ENCODE measurements at places on chromosomes 1 and 21. TPM values are rescaled to one million over a fixed set of nuclear protein-coding genes. Genes with fewer than 3 reads are reported as not detected.

GRCh38 chr1:159200769-159201168 is 3.9 kb upstream of the ACKR1 start:
- no peak overlapping the region for H3K4me3 ChIP-seq
- H3K4me1 ChIP-seq, result no peaks in the 10 kb centered on the region
- no peaks in the 10 kb centered on the region for H3K36me3 ChIP-seq
- H3K27ac ChIP-seq, result no peak overlapping the region
- H3K27me3 ChIP-seq, result no peaks in the 10 kb centered on the region

The LCE1A gene
- total RNA-seq, result not detected

GRCh38 chr1:9996624-9997582 is at the start of gene RBP7:
Gene RBP7 (plus strand): TSS chr1:9997228. CDS start chr1:9997259, 31 bp downstream.
- H3K4me1 ChIP-seq, result peaks cover 15% of the 10 kb centered on the region
- H3K27ac ChIP-seq, result peak within 1 kb of the TSS; percentile 50
- no peak for DNase-seq
- H3K27me3 ChIP-seq, result peaks cover 34% of the 10 kb centered on the region

The PSMG1 gene
- 12.9 TPM for total RNA-seq

- H3K4me3 ChIP-seq, result no peak overlapping the region
- H3K27me3 ChIP-seq, result no peaks in the 10 kb centered on the region
- no peaks in the 10 kb centered on the region for H3K36me3 ChIP-seq
- H3K4me1 ChIP-seq, result peaks cover 12% of the 10 kb centered on the region
- no peak for DNase-seq
Measured at GRCh38 chr1:42851420-42851819, 5.0 kb downstream of the ZNF691 start.

GRCh38 chr1:65278376-65279069 is 30.8 kb upstream of the DNAJC6 start:
- no peak overlapping the region for H3K27ac ChIP-seq
- no peak overlapping the region for H3K4me3 ChIP-seq
- peaks cover 6% of the 10 kb centered on the region for H3K4me1 ChIP-seq
- no peaks in the 10 kb centered on the region for H3K27me3 ChIP-seq
- no peak for DNase-seq

GRCh38 chr1:53585565-53585964 is 126.4 kb downstream of the DMRTB1 start:
- DNase-seq, result no peak
- H3K4me1 ChIP-seq, result no peaks in the 10 kb centered on the region
- H3K27ac ChIP-seq, result no peak overlapping the region
- H3K4me3 ChIP-seq, result no peak overlapping the region

The HTR1D gene
- total RNA-seq, result not detected

The SPRR5 gene
- total RNA-seq, result not detected

DNA sequence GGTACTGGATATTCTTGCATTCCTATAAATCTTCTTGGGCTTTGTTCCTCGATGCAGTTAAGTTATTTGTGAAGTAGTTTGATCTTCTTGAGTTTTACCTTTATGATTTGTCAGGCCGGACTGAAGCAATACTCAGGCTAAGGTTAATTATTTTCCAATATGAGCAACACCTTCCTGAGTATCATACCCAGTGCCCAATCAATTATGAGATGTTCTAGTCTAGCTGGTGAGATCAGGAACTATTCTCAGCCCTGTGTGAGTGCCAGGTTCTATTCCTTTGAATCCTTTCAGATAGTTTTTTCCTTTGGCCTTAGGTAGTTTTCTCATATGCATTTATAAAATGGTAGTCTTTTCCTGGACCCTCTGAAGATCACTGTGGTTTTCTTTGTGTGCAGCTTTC is 92.5 kb downstream of the SCMH1 start:
- H3K36me3 ChIP-seq, result no peaks in the 10 kb centered on the region
- no peaks in the 10 kb centered on the region for H3K4me1 ChIP-seq
- H3K27ac ChIP-seq, result no peak overlapping the region
- H3K4me3 ChIP-seq, result no peak overlapping the region

DNA sequence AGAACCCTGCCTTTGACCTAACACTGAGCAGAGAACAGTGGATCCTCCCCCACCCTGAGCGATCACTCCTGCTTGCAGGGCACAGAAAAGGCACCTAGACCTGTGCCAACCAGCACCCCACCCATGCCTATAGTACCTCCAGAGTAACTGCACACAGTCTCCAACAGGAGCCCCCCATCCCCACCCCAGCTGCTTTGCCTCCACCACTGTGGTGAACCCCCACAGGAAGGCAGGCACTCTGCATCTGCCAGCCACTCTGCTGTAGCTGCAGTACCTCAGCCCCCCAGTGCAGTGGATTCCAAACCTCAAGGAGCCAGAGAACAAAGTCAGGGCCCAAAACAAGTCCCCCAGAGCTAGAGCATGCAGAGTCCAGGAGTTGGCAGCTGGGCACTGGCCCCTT is 10.7 kb downstream of the SPATC1L start:
- no peaks in the 10 kb centered on the region for H3K4me1 ChIP-seq
- no peak for DNase-seq
- no peaks in the 10 kb centered on the region for H3K27me3 ChIP-seq
- H3K27ac ChIP-seq, result no peak overlapping the region
- no peak overlapping the region for H3K4me3 ChIP-seq
- H3K36me3 ChIP-seq, result no peaks in the 10 kb centered on the region

DNA sequence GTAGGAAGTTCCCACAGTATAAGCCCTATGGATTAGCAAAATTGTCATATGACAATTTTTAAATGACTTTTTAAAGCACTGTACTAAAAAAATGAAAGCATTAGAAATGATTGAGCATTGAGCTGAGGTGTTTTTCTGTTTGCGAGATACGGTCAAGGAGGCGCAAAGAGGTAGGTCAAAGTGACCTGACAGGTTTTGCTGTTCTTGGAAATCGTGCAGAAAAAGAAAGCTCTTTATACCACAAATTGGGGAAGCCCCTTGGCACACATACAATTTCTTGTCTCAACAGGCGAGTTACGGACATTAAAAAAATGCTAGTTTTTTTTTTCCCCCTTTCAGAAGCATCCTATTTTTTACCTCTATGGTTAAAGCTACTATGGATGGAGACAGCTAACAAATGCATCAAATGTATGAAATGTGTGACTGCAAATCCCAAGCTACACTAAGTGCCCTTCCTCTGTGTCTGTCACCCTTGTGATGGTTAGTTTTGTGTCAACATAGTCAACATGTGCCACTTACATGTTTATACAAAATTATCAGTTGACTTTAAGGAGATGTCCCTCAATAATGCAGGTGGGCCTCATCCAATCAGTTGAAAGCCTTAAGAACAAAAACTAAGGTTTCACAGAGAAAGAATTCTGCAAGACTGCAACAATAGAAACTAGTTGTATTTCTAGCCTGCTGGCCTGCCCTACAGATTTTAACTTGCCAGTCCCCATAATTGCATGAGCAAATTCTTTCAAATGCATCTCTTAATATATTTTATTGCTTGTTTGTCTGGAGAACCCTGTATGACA is 29.3 kb downstream of the CRYZ start:
- peaks cover 68% of the 10 kb centered on the region for H3K36me3 ChIP-seq
- H3K27me3 ChIP-seq, result no peaks in the 10 kb centered on the region
- no peak for DNase-seq
- H3K4me1 ChIP-seq, result no peaks in the 10 kb centered on the region
- no peak overlapping the region for H3K27ac ChIP-seq
- no peak overlapping the region for H3K4me3 ChIP-seq

GRCh38 chr1:204714861-204715511 is 29.4 kb upstream of the LRRN2 start:
- H3K27ac ChIP-seq, result no peak overlapping the region
- H3K4me1 ChIP-seq, result peaks cover 4% of the 10 kb centered on the region
- no peak overlapping the region for H3K4me3 ChIP-seq
- H3K36me3 ChIP-seq, result no peaks in the 10 kb centered on the region

- no peak for DNase-seq
- H3K27me3 ChIP-seq, result peaks cover 24% of the 10 kb centered on the region
- peaks cover 9% of the 10 kb centered on the region for H3K4me1 ChIP-seq
Measured at GRCh38 chr1:101241485-101242225, 4.8 kb downstream of the S1PR1 start.

- DNase-seq, result no peak
- no peaks in the 10 kb centered on the region for H3K4me1 ChIP-seq
- H3K36me3 ChIP-seq, result no peaks in the 10 kb centered on the region
- H3K4me3 ChIP-seq, result no peak overlapping the region
Measured at GRCh38 chr21:29470397-29470796, 171.7 kb downstream of the BACH1 start.

The DNASE2B gene
- total RNA-seq, result 8.2 TPM

DNA sequence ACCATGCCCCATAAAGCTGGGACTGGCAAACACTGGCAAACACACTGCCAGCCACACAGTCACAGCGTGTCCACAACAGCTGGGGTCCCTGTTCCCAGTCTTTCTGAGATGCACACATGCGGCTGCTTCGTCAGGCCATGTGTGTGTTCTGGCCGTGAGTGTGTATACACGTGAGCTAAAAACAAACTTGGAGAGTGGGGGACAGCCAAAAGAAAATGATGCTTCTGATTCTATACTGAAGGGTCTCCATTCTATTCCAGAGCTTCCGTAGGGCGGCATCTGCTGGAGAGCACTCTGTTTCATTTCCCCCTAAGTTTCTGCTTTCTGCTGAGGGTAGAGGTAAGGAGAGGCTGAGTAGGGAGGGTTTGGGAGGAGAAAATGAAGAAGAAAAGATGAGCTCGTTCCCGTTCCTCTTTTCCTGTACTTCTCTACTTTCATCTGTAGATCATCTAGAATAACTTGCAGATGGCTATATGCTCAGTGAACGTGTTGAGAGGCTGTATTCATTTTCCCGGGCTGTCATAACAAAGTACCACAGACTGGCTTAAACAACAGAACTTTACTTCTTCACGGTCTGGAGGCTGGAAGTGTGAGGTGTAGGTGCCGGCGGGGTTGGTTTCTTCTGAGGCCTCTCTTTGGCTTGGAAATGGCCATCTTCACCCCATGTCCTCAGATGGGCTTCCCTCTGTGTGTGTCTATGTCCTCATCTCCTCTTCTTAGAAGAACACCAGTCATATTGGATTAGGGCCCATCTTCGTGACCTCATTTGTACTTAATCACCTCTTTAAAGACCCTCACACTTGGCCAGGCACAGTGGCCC is 151.6 kb downstream of the TOMM20 start:
- no peak overlapping the region for H3K4me3 ChIP-seq
- H3K27ac ChIP-seq, result peak overlapping the region; percentile 91
- H3K36me3 ChIP-seq, result no peaks in the 10 kb centered on the region
- H3K27me3 ChIP-seq, result no peaks in the 10 kb centered on the region
- H3K4me1 ChIP-seq, result peaks cover 59% of the 10 kb centered on the region
- no peak for DNase-seq

- H3K36me3 ChIP-seq, result no peaks in the 10 kb centered on the region
- DNase-seq, result no peak
- H3K4me1 ChIP-seq, result no peaks in the 10 kb centered on the region
- no peak overlapping the region for H3K4me3 ChIP-seq
Measured at GRCh38 chr1:101920577-101920976, 76.1 kb downstream of the OLFM3 start.

DNA sequence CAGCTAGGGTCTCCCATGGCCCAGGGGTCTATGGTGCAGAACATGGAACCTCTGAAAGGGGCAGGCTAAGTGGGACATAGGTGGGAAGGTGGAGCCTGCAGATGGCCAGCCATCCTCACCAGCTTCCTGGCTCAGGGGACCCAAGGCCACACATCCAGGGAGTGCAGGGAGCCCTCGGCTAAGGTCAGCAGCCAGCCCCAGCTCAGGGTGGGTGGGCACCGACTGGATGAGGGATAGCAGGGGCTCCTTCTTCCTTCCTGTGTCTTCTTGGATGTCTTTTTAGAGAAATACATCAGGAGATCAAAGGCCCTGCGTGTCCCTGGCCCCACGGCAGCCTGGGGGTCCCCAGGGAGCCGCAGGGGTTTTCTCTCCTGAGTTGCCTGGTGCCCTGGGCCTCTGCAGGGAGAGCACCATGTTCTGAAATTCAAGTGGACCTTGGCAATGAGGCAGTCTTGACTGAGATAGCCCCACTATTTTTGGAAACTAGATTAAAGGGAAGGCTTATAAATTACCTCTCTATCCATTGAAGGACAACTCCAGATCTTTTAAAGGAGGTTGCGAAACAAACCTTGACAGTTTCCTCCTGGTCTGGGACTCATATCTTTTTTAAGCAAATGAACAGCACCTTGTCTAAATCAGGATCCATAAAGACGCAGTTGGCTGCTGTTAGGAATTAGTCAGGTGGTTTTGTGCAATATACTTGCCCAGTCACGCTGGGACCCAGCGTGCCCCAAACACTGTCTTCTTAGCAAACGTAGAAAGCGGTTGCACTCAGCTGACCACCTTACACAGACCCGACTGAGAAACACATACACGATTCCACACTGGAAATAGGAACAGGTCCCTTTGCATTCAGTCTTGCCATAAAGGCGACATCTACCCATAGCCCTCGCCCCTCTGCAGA is 242.3 kb downstream of the TOMM20 start:
- peak; percentile 93 for DNase-seq
- H3K4me3 ChIP-seq, result peak overlapping the region; percentile 42
- peak overlapping the region; percentile 100 for H3K27ac ChIP-seq
- H3K4me1 ChIP-seq, result peaks cover 38% of the 10 kb centered on the region
- H3K36me3 ChIP-seq, result no peaks in the 10 kb centered on the region

The HES3 gene
- not detected for total RNA-seq

DNA sequence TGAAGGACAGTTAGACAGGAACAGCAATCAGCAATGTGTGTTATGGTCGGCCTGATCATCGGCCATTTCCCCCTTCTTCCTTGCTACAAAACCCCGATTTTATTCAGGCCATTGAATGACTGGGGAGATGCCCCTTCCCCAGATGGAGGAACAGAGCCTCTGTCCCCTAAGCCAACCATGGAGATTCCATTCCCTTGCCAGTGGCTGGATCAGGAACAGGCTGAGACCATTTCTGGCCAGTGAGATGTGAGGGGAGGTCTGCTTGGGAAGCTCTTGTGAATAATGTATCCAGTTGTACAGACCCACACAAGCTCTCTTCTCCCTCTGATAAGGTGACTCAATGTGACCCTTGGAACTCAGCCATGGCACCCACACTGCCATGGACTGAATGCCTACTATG is 7.7 kb downstream of the CSRP1 start:
- H3K36me3 ChIP-seq, result no peaks in the 10 kb centered on the region
- H3K27ac ChIP-seq, result no peak overlapping the region
- H3K27me3 ChIP-seq, result no peaks in the 10 kb centered on the region
- H3K4me1 ChIP-seq, result peaks cover 36% of the 10 kb centered on the region
- no peak overlapping the region for H3K4me3 ChIP-seq

GRCh38 chr1:226548256-226549093 is at the start of gene STUM:
Gene STUM (plus strand): TSS chr1:226548764. CDS start chr1:226548905, 141 bp downstream.
- peaks cover 21% of the 10 kb centered on the region for H3K4me1 ChIP-seq
- peak within 1 kb of the TSS; percentile 57 for H3K27ac ChIP-seq
- peak within 1 kb of the TSS; percentile 57 for H3K4me3 ChIP-seq
- DNase-seq, result no peak

DNA sequence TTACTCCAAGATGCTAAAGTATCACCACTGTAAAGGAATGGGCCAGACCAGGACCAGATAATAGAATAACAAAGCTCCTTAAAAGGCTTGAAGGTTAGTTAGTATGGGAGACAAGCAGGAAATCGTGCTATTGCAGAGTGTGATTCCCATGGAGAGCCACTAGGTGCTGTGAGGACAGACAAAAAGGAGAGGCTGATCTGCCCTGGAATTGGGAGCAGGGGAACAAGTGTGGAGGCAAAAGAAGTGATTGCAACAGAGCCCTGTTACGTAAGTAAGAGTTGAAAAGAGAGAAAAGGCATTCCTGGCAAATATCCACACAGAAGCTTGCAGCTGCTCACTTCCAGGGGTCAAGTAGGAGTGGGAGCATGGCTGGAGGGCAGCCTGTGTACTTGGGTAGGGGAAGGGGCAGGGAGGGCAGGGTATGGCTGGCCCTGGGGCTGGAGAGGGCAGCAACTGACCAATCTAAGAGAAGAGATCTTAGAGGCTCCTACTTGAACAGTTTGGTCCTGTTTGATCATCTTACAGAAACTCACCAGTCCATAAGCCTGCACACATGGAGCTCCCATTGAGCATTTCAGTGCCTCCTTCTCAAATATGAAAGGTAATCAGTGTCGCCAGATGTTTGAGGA is 207.7 kb upstream of the GJB5 start:
- H3K4me3 ChIP-seq, result no peak overlapping the region
- H3K27ac ChIP-seq, result no peak overlapping the region
- no peaks in the 10 kb centered on the region for H3K27me3 ChIP-seq
- no peak for DNase-seq
- no peaks in the 10 kb centered on the region for H3K4me1 ChIP-seq
- no peaks in the 10 kb centered on the region for H3K36me3 ChIP-seq
